ENCODE measurements at places on chromosomes 6 and 20.

- DNase-seq = no peak
Observed at GRCh38 chr20:50957798-50958614, at the start of gene DPM1. DPM1 (minus strand) TSS chr20:50958532; CDS start chr20:50958523, 9 bp downstream.

DNA sequence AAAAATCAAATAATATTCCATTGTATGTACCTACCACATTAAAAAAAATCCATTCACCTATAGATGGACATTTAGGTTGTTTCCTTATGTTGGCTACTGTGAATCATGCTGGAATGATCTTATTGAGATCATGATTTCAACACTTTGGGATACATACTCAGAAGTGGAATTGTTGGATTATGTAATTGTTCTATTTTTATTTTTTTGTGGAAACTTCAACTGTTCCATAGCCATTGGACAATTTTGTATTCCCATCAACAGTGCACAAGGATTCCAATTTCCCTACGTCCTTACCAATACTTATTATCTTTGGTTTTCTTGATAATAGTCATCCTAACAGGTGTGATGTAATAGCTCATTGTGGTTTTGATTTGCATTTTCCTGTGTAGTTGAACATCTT is 834.0 kb downstream of the MAFB start:
- DNase-seq = no peak

GRCh38 chr6:26016245-26016962 is 53.8 kb downstream of the TRIM38 start:
- no peak for DNase-seq

GRCh38 chr6:107941627-107942026 is 16.4 kb downstream of the SEC63 start:
- no peak for DNase-seq

DNA sequence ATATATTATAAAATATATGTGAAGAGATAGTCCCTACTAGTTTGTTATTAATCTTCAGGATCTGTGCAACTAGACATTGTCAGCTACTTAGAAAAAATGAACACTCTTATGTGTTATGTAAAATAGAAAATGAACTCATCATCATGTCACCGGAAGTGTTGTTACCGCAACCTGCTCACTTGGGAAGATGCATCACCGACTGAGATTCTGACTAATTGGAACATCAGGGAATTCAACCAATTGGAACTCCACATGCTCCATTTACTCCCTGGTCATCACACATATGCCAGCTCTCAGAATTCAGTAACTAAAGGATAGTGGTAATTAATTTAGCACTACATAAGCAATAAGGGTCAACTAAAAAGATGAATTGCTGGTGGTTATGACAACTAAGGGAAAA is 16.7 kb upstream of the B3GAT2 start:
- no peak for DNase-seq

GRCh38 chr6:125337706-125338105 is 35.9 kb upstream of the HDDC2 start:
- DNase-seq = no peak

GRCh38 chr6:163170294-163170883 is 244.1 kb upstream of the QKI start:
- DNase-seq = peak; percentile 7
